ENCODE measurements at places on chromosomes 2 and 18.

- DNase-seq = no peak
Observed at GRCh38 chr2:134282629-134283400, 28.9 kb downstream of the MGAT5 start.

GRCh38 chr2:3183766-3184165, 193.9 kb downstream of the EIPR1 start:
- no peak for DNase-seq

DNA sequence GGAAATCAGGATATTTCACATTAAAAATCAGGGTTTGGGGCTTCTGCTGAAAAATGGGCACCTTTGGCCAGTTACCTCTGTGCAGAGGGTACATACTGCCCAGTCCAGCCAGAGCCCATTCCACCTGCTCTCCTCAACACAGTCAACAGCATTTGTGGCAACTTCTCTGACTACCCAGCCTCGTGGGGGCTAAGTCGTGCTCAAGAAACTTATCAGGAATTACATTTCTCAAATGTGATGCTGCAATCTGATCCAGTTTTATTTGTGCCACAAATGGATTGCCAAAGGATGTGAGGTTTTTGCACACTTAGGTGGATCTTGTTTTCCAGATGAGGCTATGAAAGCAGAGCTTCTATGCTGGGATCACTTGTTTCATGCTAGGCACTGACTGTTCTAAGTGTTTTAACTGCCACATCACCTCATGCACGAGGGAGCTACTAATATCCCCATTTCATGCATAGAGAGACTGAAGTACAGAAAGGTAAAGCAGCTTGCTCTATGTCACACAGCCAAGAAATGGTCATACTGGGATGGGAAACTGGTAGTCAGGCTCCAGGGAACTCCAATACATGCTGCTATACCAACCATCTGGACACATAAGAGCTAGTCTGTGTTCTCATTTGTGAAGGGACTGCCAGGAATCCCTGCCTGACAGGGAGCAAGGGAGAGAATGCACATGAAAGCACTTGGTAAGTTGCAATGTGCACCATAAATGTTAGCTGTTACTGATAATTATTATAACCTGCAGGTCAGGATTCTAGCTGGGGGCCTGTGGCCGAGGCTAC, 89.0 kb upstream of the HK2 start:
- no peak for DNase-seq

GRCh38 chr2:223786943-223787342, 50.4 kb downstream of the AP1S3 start:
- no peak for DNase-seq

DNA sequence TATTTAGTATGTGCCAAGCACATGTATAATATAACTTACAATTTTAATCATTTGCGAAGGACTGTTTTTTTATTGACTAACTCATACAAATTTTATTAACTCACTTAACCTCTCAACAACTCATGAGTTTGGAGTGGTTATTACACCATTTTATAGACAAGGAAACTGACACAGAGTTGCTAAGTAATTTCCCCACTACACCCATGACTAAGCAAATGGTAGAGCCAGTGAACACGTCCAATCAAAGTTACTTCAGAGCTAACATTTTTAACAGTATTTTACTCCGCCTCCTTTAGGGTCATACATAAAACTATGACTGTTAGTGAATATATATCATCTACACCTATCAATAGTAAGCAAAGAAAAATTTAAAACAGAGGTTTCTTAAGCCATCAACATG, 556.7 kb upstream of the FSIP2 start:
- no peak for DNase-seq
